AML-193 (cell line): ENCODE measurements at places on chromosomes 2 and 18.
A peak's percentile ranks its signal among the peaks of the same experiment; 100 is the strongest.

DNA sequence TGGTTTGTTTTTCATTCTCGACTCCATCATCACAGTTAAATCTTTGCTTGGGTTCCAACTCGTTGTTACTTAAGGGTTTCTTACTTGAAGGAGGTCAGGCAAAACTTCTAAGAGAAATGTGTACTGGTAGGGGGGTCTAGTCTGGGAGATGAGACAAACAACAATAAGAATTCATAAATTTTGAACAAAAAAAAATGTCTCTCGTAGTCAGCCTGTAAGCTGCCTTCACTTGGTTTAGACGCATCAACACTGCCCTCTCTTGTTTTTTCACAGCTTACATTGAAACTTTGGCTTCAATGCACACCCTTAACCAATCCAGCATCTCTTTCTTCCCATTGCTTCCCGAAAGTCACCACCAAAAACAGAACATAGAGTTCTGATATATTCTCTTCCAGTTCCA is 576.4 kb upstream of the PIK3C3 start:
- DNase-seq: no peak

GRCh38 chr18:6423289-6423688 is 8.6 kb upstream of the L3MBTL4 start:
- no peak for DNase-seq

GRCh38 chr2:238251331-238251730 is 11.5 kb upstream of the HES6 start:
- no peak for DNase-seq

DNA sequence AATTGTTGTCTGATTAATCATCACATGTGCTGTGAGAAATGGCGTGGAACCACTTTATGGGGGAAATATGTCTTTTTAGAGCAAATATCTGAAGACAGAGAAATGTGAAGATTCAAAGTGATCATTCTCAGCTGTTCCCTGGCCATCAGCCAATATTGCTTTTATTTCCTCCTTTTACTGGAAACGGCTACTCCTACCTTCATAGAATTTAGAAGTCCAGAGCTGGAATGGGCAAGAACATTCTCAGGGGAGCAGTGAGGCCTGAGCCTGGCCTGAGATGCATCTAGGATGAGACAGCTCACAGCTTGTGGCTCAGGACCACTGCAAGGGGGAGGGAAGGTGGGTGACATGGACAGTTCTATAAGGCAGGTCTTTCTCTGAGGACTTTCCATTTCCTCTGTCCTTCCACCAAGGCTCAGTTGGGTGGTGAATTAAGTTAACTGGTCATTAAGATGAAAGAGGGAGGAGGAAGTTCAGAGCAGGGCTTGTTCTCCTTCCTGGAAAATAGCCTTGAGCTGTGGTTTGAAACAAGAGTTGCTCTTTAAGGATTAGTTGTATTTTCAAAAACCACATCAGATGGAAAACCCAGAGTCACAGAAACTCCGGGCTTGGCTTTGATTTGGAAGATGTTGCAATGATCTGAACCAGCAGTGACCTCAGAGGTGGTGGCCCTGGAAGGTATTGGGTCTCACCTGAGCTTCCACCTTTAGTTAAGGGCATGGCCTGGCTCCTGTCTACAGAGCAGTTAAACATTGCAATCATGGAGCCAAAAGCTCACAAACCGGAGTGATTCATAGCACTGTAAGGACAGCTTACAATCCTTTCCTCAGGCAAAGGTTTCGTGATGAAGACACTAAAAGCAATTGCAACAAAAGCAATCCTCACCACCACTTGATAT is 144.3 kb downstream of the VAPA start:
- DNase-seq: peak; percentile 17

- DNase-seq: no peak
Measured at GRCh38 chr2:43057742-43058725, 168.4 kb downstream of the ZFP36L2 start.
